ENCODE measurements at places on chromosomes 5 and 9.

- DNase-seq: peak; percentile 90
Measured at GRCh38 chr5:172106511-172107356, 81.3 kb downstream of the STK10 start.

GRCh38 chr9:117548556-117548955 is 133.7 kb upstream of the ASTN2 start:
- DNase-seq: no peak

- DNase-seq: no peak
Measured at GRCh38 chr5:74360535-74361210, 279.9 kb downstream of the ENC1 start.

GRCh38 chr5:14591548-14591947 is 10.0 kb downstream of the OTULINL start:
- no peak for DNase-seq

- DNase-seq: no peak
Measured at GRCh38 chr9:72485821-72486593, 35.4 kb upstream of the TMC1 start.

DNA sequence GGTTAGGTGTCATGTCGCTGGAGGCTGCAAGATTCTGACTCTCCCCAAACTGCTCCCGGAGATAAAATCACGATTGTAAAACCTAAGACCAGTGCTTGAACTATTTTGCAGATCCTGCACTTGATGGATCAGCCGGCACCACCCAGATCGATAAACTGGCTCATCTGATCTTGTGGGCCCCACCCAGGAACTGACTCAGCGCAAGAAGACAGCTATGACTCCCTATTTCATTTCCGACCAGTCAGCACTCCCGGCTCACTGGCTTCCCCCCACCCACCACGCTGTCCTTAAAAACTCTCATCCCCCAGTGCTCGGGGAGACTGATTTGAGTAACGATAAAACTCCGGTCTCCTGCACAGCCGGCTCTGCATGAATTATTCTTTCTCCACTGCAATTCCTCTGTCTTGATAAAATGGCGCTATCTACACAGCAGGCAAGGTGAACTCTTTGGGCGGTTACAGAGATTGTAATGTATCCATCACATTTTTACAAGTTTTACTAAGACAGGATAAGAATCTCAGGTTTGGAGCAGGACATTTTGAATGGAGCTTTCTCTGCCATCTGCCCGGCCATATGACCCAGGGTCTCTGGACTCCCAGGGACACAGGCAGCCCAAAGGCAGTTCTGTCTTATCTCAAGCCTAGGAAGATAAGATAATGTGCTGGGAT is 10.6 kb upstream of the PPP1R26 start:
- DNase-seq: no peak

DNA sequence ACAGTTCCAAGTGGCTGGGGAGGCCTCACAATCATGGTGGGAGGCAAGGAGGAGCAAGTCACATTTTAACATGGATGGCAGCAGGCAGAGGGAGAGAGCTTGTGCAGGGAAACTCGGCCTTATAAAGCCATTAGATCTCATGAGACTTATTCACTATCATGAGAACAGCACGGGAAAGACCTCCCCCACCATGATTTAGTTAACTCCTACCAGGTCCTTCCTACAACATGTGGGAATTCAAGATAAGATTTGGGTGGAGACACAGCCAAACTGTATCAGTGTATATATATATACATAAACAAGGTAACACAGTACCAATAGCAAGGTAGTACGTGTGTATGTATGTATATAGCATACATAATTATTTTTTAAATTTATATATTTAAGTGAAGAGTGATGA is 50.9 kb downstream of the NFX1 start:
- DNase-seq: no peak

DNA sequence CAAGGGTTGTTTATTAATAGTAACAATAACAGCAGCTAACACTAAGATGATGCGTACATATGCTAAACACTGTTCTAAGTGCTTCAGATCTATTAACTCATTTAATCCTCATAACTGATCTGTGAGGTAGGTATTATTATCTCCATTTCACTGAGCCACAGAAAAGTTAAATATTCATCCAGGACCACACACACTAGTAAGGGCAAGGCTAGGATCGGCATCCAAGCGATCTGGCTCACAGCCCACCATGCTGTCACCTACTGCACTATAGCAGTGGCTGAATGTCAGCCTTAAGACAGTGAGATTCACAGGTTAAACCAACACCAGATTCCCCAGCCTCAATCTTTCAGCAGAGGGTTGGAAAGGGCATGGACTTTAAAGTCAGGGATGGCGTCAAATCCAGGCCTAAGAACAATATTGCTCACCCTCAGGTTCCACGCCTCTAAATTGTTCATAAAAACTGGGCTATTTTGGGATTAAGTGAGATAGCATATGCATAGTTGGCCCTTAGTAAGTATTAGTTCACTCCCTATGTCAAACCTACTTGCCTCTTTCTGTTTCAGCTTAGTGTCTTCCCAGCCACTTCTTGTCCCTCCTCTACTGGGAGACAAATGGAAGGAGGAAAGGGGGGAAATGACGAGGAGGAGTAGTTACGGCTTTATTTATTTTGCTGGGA is 150.8 kb downstream of the MAPKAP1 start:
- DNase-seq: no peak

- no peak for DNase-seq
Measured at GRCh38 chr5:174801798-174802197, 77.4 kb downstream of the MSX2 start.

GRCh38 chr9:82031538-82032280 is 43.1 kb downstream of the SPATA31D1 start:
- DNase-seq: no peak

- DNase-seq: no peak
Measured at GRCh38 chr5:88785746-88786565, 97.0 kb downstream of the MEF2C start.

DNA sequence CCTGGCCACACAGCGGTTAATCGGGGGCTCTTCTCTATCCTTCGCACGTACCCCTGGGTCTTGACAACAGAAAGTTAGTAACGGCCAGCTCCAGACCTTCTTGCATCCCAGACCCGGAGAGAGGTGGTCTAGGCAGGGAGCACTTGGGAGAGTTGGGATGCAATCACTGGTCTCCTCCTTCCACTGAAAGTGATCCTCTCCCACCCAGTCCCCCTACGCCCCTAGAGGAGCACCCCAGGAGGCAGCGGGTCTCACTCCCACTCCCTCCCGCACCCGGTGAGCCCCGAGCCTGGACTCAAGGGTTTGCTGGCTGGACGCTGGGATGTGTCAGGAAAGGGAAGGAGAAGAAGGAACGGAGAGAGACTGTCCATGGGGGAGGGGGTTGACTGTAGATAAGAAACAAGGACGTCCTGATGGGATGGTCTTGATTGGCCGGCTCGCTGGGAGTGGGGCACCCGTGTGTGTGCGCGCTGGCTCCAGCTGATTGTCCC is 2.0 kb downstream of the RORB start:
- peak; percentile 1 for DNase-seq

DNA sequence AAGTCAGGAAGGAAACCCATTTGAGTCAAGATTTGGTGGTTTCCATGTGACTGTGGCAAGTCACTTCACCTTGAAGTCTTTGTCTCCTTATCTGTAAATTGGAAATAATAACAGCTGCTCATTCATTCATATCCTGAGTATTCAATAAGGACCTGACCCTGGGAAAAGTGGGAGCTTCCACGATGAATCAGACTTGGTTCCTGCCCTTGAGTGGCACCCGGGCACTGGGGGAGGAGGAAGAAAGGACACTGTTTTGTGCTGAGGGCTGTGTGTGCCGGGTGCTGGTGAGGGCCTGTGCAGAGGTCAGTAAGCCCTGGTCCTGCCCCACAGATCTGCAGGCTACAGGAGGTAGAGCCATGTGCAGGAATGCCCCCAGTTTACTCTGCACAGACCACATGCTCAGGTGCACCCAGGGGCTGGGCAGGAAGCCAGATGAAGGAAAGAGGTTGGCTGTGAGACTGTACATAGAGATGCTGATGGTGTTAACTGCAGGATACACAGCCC is 6.8 kb downstream of the NDST1 start:
- no peak for DNase-seq

- DNase-seq: no peak
Measured at GRCh38 chr9:132381966-132382541, 24.6 kb downstream of the TTF1 start.

GRCh38 chr9:98159301-98159700 is 33.1 kb downstream of the CORO2A start:
- no peak for DNase-seq

- DNase-seq: no peak
Measured at GRCh38 chr5:165139262-165139661, 1633.8 kb downstream of the MAT2B start.

DNA sequence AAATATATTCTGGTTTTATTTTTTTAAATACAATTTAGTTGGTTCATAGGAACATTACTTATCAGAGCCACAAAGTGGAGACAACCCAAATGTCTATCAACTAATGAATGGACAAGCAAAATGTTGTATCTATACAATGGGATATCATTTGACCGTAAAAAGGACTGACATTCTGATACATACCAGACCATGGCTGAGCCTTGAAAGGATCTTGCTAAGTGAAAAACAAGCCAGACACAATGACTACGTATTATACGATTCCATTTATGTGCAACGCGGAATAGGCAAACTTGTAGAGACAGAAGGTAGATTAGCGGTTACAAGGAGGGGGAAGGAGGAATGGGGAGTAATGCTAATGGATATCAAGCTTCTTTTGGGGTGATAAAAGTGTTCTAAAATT is 621.6 kb downstream of the BNC2 start:
- no peak for DNase-seq

DNA sequence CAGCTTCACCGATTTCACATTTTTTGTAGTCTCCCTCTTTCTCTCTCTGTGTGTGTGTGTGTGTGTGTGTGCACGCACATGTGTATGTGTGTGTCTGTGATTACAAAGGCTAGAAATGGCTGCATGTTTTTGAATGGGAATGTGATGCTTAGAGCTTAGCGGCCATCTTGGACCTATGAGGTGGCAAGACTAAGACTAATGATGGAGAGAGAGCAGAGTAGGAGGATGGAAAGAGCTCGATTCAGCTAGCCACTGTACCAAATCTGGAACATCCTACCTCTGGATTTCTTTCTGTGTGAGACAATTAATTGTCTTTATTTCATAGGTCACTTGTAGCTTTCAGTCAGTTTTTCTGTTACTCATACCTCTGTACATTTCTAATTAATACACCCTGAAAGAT is 205.1 kb downstream of the PCSK1 start:
- no peak for DNase-seq

DNA sequence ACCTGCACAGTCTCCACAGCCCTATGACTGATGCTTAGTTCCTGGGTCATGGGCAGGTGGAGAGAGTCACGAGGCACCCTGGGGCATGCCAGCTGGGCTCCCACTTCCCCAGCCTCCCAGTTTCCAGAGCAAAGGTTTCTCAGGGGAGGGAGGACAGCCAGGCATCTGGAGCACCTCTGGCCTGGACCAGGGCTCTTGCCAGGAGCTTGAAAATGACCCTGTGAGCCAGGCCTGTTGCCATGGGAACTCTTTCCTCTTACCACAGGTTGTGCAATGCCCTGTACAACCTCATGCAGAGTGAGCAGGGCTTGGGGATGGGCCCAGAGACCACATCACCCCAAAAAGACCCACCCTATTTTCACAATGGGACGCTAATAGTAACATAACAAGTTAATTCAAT is 113.1 kb downstream of the PSD2 start:
- DNase-seq: no peak

All from neural crest cell (in vitro differentiated cells).